ENCODE measurements at places on chromosomes 6 and 20.

DNA sequence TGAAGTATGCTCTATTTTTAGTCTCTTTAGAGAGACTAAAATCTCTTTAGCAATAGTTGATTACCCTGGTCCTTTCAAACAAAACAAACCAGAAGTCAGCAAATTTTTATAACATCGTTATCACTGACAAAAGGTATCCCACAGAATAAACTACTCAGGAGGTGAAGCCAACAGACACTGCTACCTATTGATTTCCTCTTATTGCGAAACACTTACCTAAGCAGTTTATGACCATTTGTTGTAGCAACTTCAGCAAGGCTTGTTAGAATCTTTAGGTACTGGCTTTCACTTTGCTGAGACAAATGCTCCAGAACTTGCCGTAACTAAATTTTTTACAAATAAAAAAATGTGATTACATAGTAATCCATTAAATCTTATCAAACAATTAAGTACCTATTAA is 64.4 kb downstream of the HACE1 start:
- no peak for DNase-seq

DNA sequence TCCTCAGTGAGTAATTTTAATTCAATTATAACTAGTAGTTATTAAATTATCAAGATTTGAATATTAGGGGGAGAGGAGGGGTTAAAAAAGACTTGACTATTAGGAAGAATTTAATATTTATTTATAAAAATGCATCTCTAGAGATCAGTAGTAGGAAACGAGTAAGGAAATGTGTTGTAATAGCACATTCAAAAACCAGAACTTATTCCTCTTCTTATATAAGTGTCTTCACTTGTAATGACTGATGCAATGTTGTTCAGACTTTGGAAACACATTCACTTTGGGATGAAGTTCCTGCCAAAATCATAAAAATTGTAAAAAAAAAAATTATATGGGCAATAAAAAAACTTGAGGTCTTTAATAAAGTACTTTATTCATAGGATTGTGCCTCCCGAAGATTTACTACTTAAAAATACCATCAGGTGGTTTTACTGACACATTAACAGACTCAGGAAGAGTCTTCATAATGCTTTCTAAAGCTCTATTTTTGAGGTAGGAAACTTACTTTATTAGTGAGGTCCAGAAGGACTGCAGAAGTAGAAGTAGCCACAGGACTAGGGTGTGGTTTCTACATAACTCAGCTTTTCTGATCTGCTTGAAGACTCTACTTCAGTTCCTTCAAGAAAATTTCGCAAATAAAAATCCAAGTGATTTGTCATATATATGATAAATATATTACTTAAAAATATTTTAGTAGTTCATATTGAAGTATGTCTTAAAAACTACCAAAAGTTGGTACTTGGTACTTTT is 59.8 kb downstream of the CCDC170 start:
- no peak for DNase-seq

DNA sequence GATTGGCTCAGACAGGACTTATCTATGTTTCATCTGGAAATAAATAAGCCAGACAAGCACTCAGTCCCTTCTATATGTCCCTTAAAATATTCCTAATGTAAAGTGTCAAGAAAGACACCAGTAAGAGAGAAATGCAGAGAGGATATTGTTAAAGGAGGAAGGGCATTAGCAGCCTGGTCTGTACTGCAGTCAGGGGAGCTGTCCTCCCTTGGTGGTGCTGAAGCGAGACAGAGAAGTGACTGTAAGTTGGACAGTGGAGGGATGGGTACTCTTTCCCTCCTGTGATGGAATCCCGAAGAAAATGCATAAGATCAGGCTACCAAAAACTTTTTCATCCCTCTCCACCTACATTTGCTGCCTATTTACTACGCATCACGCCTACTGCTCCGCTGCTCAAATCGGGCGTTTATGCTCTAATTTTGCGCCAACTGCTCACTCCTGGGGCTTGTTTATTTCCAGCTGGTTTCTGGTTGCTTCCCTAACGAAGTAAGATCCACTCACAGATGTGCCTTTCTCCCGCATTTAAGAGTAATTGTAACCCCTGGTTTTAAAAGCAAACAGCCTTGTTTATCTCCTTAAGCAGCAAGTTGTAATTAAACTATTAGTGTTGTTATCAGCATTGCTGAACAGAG is 35.2 kb downstream of the PHACTR1 start:
- DNase-seq = peak; percentile 47

DNA sequence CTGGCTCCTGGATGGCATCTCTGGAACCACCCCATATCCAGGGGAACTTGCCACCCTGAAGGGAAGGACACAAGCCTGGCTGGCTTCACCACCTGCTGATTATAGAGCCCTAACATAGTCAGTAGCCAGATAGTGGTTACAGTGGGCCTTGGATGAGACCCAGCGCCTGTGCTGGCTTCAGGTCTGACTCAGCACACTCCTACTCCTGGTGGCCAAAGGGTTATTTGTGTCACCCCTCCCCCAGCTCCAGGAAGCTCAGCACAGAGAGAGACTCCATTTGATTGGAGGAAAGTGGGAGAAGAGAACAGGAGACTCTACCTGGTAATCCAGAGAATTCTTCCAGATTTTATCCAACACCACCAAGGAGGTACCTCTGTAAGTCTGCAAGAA is 12.8 kb downstream of the SNX14 start:
- no peak for DNase-seq

GRCh38 chr6:152173321-152173720 is 365.8 kb downstream of the ESR1 start:
- DNase-seq = no peak

DNA sequence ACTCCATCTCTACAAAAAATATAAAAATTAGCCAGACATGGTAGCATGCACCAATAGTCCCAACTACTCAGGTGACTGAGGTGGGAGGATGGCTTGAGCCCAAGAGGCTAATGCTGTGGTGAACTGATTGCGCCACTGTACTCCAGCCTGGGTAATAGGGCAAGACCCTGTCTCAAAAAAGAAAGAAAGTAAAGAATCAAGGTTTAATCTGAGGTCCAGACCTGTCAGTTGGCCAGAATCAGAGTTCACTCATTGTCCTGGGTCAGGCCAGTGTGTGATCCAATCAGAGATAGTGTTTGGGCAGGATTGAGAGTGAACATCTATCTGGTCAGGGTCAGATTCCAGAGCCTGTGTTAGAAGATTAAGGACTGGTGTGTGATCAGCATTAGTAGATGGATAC is 15.5 kb downstream of the TMEM63B start:
- DNase-seq = no peak

DNA sequence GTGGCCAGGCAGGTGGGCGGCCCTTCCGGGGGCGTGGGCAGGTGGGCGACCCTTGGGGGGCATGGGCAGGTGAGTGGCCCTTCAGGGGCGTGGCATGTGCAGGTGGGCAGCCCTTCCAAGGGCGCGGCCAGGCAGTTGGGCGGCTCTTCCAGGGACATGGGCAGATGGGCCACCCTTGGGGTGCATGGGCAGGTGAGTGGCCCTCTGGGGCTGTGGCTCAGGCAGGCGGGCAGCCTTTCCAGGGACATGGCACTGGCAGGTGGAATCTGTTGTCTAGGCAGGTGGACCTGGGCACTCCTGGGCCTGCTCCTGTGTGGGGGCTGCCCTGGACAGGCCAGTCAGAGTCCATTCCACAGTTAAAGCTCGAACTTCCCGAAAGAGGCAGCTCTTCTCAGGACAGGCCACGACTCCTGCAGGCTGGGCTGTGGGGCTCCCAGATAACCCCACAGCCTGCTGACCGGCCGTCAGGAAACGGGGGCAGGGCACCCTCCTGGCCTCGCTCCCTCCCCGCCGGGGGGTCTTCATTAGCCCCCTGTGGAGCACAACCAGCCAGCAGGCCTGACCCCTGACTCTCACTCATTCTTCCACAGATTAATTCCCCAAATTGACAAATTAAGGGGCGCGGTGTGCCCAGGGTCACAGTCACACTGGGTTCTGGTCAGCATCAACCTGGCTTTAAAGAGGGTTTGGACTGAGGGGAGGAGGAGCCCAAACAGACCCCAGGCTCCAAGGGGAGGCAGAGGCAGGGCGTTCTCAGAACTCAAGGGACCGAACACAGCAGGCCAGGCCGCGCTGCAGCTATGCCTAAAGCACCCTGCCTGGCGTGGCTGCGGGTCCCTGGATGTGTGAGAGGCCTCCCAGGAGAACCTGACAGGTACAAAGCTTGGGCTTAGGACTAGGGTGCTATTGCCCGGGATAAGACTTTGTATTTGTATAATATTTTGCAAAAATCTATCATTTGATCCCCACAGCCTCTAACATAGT is 130.0 kb downstream of the DLL1 start:
- no peak for DNase-seq

DNA sequence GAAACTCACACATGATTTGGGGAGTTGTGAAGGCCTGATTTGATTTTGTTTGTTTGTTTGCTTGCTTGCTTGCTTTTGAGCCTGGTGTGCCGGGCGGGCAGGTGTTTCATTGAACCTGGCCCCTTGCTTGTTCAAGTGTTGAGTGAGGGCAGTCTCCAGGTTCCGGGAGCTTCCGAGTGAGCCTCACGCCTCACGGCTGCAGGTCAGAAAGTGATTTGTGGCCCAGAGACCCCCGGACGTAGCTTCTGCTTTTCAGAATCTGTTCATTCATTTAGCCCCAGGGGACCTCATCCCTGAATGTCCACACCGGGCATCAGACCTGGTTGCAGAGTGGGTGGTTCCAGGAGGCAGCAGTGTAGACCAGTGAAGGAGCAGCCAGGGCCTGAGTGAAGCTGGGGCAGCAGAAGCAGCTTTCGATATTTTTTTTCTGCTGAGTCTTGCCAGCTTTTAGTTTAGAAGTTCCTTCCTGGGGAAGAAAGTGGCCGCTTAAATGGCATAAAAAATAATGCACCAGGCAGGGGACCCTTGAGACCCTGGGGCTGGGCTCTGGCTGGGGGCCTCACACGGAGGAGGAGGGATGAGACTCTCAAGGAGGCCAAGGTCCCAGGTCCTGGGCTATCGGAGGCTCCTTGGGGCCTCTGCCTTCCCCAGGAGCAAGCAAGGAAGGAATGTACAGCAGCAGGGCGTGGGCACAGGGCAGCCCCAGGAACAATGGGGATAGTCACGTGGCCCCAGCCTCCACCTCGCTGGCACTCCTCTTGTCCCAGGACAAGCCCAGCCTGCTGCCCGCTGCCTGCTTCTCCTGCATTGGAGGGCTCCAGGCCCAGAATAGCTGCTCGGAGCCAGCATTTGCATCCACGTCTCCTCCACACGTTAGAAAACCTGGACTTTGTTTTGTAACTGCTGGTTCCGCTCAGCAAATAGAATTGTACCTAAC is 89.2 kb upstream of the BHLHE23 start:
- no peak for DNase-seq

DNA sequence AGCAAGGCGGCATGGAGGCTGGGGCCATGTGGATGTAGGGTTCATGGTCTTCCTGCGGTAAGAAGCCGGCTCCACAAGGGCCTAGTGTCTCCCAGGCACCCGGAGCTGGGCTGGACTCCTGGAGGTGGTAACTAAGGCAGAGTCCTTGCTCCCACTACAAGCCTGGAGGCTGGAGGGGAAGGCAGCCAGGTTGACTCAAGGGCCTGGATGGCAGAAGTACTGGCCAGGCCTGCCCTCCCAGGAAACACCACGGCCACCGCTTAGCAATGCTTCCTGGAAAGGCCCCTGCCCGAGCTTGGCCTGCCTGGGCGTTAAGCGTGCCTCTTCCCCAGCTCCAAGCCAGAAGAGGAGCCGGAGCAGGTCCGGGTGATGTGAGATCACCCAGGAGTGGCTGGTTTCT is 182.0 kb downstream of the ZDHHC14 start:
- no peak for DNase-seq

DNA sequence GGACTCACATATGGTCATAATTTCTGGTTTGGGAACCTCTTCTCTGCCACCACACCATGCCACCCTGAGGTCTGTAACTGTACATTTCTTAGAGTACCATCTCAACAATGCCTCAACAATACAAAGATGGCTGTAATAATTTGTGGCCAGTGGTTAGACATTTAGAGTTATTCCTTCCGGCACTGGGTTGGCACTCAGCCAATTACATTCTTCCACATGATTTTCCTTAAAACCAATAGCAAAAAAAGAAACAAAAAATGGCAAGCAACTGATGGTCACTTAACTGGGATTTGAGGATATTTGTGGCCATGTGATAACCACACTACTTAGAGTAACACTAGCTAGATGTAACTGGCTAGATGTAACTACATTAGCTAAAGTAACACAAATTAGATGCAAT is 79.9 kb downstream of the SEL1L2 start:
- no peak for DNase-seq

- DNase-seq = no peak
Measured at GRCh38 chr20:32639284-32639683, 34.5 kb downstream of the C20orf203 start.

GRCh38 chr6:122405417-122405816 is 6.0 kb downstream of the HSF2 start:
- DNase-seq = peak; percentile 26
